GM13976 (cell line): ENCODE measurements at places on chromosomes 11 and 22.
A peak's percentile ranks its signal among the peaks of the same experiment; 100 is the strongest.

DNA sequence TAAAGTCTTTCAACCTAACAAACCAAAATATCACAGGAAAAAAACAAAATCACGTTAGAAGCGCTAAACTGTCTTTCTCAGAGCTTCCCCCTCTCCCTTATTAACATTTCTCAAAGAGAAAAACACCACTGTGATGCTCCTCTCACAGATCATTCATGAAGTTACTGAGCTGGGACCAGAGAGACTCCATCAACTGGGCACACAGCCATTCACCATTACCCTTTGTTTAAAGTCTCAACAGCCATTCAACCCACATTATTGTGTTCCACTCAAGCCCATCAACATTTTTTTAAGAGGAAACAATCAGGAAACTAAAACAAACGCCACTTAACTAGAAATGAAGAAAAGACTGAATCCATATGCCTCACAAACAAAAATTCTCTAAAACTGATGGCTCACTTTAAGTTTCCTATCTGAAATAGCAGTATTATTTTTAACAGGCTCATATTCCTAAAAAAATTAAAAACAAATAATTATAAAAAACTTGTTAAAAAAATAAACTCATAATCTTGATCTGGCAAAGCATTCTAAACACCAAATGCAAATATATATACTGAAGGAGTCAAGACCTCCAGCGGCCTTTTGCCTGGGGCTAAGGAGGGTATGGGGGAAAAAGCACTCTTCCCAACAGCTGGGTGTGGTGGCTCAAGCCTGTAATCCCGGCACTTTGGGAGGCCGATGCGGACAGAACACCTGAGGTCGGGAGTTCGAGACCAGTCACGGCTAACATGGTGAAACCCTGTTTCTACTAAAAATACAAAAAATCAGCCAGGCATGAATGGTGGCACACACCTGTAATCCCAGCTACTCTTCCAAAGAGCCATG is 14.0 kb downstream of the CELF1 start:
- DNase-seq, result no peak

GRCh38 chr11:112769170-112769569 is 192.1 kb upstream of the NCAM1 start:
- no peak for DNase-seq

DNA sequence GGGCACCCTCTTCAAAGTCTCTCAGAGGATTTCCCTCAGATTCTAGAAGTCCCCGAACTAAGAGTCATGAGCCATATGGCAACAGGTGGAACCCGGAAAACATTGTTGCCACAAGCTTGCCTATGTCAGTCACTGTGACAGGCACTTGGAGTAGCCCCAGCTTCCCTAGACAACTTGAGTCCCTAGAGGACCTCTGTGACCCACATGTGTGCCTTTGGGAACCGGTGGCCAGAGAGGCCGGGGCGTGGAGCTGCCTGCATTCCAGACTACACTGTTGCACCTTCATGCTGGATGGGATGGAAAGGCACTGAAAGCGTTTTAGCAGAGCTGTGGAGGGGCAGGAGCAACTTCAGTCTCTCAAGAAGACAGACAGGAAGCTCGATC is 12.1 kb downstream of the SLC37A2 start:
- DNase-seq, result peak; percentile 28

- no peak for DNase-seq
Measured at GRCh38 chr11:102637731-102638130, 12.6 kb upstream of the MMP20 start.

- no peak for DNase-seq
Measured at GRCh38 chr11:65559535-65559934, 1.4 kb upstream of the LTBP3 start.

DNA sequence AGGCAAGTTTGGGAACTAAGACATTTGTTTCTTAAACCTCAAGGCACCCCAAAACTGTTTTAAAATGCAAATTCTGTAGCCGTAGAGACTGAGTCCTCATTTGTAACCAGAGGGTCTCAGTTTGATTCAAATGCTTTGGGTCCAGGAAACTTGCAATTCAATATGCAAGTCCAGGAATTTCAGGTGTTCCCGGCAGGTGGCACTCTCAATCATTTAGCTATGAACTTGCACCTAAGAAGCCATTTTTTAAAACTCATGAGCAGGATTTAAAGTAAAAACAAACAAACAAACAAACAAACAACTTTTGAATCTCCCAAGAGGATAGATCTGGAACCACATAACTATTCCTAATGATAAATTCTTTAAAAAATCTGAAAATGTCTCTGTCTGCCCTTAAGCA is 8.7 kb upstream of the ABTB2 start:
- DNase-seq, result peak; percentile 46

GRCh38 chr11:111512296-111513239 is at the start of gene BTG4:
TSS of gene BTG4 (minus strand) at chr11:111512386. CDS start at chr11:111498776, 13,610 bp downstream.
- peak; percentile 43 for DNase-seq

DNA sequence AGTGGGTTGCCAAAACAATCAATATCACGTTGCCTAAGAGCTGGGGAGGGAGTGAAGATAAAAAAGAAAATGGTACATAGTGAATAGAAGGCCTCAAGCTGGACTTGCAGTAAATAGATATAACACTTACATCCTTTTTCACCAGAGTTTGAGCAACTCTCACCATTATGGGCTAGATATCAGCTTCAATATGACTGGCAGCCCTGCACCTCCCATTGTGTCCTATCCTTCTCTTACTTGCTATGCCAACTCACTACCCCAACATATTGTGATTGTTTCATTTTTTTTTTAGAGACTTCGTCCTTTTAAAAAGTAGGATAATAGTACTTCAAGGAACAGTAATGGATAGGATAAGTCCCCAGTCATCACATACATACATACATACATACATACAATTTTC is 7.4 kb downstream of the HBG1 start:
- no peak for DNase-seq

GRCh38 chr11:117752721-117753237 is 44.2 kb downstream of the DSCAML1 start:
- DNase-seq, result no peak

DNA sequence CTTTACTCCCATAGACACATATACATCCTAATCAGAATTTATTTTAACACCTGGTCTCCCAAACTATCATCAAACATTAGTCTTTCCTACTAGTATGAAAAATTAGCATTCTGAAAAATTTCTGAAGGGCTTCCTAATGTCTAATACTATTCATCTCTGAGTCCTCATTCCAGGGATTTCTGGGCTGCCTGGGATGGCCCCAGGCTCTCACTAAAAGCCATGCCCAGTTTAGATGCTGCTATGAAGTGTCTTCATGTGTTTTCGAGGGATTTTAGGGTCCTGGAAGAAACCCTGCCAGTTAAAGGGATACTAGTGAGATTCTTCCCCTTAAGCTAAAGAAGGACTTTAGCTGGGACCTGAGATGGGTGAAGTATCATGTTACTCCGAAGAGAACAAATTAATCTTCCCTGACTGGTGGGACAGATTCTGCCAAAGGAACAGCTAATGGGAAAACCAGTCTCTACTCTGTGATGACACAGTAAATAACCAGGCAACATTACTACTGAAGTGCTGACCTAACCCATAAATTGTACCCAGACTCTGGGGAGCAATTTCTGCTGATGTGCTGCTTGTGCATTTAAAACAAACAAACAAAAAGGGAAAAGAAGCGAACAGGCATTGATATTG is 342.6 kb downstream of the SOX6 start:
- no peak for DNase-seq

- no peak for DNase-seq
Measured at GRCh38 chr11:10116588-10116987, 177.4 kb downstream of the SBF2 start.

DNA sequence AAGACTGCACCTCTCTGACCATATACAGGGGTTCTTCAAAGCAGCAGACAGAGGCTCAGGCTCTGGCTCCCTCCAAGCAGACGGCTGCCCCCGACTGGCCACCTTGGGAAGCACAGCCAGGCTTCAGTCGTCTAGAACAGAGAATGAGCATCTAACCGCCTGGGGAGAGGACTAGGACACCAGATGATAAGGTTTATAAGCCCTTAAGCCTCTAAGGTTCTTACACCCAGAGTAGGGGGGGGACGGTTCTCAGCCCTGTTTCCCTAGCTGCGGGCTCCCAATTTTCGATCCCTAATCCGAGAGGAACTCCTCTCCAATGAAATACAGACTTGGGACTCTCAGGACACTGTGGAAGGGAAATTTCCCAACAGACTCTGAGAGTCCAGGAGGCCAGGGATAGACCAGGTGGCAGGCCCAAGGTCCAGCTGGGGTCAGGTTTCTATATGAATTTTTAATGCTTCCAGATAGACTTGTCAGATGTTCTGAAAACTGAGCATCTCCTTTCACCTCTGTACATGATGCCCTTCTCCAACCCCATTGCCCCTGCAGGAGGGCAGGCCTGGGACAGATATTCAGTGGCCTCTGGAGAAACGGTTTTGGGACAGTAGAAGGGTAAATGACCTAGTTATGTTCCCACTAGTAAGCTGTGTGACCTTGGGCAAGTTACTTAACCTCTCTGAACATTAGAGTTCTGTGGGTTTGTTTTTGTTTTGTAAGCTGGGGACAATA is 20.2 kb downstream of the RTN4RL2 start:
- DNase-seq, result peak; percentile 85

- no peak for DNase-seq
Measured at GRCh38 chr11:45669146-45669545, 3.7 kb upstream of the CHST1 start.

GRCh38 chr22:38017939-38018885 is 33.9 kb upstream of the SOX10 start:
- DNase-seq, result no peak

DNA sequence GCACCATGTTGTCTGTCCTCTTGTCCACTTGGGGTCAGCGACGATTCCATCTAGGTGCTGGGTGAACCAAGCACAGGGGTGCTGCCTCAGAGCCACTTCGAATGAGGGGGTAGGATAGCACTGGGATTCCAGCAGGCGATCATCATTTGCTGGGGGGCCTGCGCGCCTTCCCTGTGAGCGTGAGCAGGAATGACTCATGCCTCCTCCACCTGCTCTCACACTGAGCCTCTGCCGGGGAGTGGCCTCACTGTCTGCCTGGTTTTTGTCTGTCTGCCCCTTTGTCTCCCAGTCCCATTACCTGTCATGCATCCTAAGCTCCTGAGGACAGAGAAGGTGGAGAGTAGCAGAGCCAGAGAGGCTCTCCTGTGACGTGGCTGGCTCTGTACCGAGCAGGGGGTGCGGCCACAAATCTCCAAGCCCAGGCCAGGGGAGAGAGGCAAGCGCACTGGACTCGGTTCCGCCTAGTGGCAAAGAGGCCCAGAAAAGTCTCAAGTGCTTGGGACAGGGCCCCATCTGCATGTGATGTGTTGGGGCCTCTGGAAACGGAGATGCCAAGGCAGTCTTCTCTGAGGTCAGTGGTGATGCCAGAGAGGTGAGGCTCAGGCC is 30.8 kb downstream of the RSPH14 start:
- DNase-seq, result no peak

- peak; percentile 79 for DNase-seq
Measured at GRCh38 chr11:118883368-118884071, at the start of gene CXCR5. TSS of gene CXCR5 (plus strand) at chr11:118883892. CDS start at chr11:118883942, 50 bp downstream.

DNA sequence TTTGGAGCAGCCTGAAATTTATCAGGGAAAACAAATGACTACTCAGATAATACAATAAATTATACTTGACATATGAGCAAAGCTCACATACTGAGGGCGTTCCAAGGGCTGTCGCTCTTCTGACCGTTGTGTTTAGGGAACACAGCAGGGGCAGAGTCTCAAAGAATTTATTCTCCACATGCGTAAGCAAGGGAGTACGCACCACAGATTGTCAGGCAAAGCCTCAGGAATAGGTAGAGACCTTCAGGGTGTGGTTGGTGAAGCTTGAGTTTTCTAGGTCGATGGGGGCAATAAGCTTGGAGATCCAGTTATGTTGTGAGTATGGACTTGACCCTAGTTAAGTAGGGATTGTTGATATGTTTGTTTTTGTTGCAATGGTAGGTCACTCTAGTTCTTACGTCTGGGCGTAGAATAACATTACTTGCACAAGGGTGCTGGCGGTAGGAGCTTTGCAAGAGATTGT is 830 bp downstream of the ACAT1 start:
- DNase-seq, result no peak

DNA sequence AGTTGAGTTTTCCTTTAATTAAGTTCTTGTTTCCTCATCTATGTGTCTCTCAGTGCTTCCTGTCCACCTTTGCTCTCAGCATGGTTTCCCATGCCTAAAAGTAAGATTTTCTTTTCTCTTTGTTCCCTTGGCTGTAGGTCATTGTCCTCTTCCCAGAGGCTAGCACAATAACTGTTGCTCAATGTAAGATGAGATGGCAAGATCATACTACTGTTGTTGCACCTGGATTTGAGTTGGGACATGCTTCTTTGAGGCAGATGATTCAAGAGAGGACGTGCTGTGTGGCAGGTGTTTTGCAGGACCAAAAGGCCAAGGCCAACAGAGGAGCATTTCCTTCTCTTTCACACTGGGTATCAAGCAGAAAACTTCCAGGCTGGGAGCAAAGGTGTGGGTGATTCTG is 11.3 kb upstream of the NELL1 start:
- no peak for DNase-seq

GRCh38 chr11:6458352-6459098 is 15.2 kb downstream of the TRIM3 start:
- DNase-seq, result no peak

GRCh38 chr22:47605886-47606285 is 843.4 kb downstream of the TBC1D22A start:
- no peak for DNase-seq
